Spinal cord (tissue), 10 donors: ENCODE measurements at places on chromosomes 2 and 18. TPM values are rescaled to one million over a fixed set of nuclear protein-coding genes. Genes with fewer than 3 reads are reported as not detected.

Gene TEKT4
- total RNA-seq, result 0.69 TPM

- no peak for DNase-seq
These were observed 4.4 kb downstream of the MAL start for GRCh38 chr2:95029898-95030341.

GRCh38 chr2:137748533-137748932 is 215.7 kb upstream of the HNMT start:
- no peak for DNase-seq

- DNase-seq, result no peak
These were observed 117.9 kb downstream of the MYCN start for GRCh38 chr2:16058256-16058655.

DNA sequence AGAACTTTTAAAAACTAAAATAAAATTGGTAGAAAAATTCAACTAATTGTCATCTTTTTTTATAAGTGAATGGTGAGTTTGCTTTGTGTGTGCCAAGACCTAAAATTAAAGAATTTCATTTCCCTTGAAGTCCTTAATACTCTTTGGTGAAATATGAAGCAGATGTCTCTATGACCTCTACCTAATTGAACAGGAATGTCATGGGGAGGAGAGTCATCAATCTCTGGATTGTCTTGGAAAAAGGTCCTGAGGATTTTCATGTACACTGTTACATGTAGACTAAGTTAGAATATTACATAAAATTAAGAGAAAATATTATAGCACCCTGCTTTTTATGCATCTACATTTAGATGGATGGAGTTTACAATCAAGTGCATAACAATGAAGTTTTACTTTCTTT is 177.9 kb upstream of the LRP1B start:
- no peak for DNase-seq

DNA sequence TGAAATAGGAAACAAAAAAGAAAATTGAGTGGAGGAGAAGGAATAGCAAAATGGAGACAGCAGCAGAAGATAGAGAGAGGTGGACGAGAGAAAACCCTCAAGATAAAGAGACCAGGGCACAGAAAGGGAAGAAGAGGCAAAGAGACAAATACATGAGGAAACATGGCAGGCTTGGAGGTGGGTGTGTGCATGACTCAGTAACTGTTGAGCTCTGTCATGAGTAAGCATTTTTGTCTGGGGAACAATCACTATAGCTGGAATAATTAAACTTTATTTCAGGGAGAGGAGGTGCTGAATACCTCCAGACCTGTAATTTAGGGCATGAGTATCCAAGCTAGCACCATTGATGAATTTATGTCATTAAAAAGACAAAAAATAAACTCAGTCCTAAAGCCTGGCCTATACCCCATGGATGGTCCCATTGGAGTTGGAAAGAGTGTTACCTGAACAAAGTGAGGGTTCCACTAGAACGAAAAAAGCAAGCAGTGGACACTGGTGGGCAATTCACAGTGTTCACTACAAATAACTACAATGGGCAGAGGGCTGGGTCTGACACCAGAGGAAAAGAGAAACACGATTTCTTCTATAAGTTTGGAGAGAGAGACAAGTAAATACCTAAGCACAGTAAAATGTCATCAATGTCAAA is 145.5 kb downstream of the ADCYAP1 start:
- no peak for DNase-seq
